ENCODE measurements at places on chromosomes 11 and 22.

GRCh38 chr11:8586805-8587204 is 7.2 kb downstream of the STK33 start:
- DNase-seq, result no peak

- DNase-seq, result no peak
These were observed 37.3 kb upstream of the TECTA start for GRCh38 chr11:121063728-121064127.

DNA sequence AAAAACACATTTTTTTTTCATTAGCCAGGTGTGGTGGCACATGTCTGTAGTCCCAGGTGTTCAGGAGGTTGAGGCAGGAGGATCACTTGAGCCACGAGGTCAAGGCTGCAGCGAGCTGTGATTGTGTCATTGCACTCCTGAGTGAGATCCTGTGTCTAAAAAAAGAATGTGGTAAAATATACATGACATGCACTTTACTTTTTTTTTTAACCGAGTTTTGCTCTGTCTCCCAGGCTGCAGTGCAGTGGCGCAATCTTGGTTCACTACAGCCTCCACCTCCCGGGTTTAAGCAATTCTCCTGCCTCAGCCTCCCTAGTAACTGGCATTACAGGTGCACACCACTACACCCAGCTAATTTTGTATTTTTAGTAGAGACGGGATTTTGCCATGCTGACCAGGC is 22.5 kb upstream of the CLDN5 start:
- no peak for DNase-seq

DNA sequence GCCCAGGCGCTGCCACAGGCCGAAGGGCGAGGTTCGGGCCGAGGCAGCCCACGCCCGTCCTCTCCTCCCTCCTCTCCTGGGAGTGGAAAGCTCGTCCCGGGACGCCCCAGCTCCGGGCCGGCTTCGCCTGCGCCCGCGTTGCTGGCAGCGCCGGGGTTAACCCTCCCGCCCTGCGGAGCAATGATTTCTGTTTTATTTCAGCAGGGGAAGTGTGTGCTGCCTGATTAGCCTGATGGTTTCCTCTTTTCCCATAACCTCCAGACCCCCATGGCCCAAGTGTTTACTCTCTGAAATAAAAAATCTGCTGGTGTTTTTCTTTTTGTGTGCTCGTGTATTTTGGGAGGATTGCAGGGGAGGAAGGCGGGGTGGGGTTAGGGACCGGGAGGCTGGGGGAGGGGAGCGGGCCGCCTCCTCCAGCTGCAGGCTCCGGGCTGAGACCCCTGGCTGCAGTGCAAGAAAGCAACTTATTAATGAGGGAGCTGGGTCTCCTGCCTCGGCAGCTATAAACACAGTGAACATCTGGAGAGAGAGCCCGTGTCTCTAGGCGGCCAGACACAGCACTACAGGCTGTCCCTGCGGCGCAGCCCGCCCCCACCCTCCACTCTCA is 38.6 kb downstream of the ETS1 start:
- DNase-seq, result no peak
